T1000 (cell line): ENCODE measurements at places on chromosomes 2 and 18.

GRCh38 chr2:50584185-50584584, 447.7 kb downstream of the NRXN1 start:
- DNase-seq = no peak

GRCh38 chr18:11324510-11324909, 175.1 kb upstream of the PIEZO2 start:
- DNase-seq = no peak

DNA sequence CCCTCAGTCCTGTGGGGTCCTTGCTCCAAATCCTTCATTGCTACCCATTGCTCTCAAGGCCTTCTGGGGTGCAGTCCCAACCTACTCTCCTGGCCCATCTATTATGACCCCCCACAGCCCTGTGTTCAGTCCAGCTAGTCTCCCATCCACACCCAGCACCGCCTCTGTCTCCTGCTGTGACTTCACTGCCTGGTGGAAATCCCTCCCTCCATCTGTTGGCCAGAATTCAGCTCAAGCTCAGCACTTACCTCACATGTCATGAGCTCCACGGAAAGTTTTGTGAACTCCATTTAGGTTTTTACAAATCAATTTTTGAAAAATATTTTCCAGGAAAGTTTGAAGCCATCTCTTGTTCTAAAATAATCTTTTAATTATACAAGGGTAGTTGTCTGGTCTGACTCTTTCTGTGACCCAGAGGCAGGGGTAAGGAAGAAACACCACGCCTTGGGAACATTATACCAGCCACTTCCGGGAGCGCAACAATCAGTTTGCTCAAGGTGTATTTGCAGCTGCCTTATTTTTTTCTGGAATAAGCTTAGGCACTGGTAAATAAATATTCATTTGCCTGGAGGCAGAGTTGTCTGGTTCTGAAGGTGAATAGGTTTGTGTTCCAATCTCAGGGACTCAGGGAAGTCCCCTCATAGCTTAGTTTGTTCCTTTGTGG, 110.8 kb downstream of the VIT start:
- no peak for DNase-seq

DNA sequence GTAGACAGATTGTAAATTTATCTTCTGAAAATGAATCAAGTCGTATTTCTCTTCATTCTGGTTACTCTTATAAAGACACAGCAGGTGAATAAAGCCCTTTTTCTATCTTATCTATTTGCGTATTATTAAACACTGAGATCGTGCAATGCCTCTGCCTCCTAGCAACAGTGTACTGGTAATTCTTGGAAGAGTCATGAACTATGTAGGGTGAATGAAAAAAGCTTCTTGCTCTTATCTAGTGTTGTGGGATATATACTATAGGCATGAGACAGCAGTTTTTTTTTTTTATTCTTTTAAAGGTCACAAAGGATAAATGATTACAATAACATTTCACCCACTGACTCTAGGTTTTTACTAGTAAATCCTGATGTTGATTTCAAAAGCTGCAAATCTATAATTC, 324.2 kb downstream of the PDE11A start:
- no peak for DNase-seq

- DNase-seq = no peak
Observed at GRCh38 chr2:219228041-219228910, 1.2 kb downstream of the ATG9A start.
